ENCODE measurements at places on chromosomes 1 and 21.

- no peak for DNase-seq
Observed at GRCh38 chr1:76284842-76285241, 210.3 kb downstream of the ST6GALNAC3 start.

DNA sequence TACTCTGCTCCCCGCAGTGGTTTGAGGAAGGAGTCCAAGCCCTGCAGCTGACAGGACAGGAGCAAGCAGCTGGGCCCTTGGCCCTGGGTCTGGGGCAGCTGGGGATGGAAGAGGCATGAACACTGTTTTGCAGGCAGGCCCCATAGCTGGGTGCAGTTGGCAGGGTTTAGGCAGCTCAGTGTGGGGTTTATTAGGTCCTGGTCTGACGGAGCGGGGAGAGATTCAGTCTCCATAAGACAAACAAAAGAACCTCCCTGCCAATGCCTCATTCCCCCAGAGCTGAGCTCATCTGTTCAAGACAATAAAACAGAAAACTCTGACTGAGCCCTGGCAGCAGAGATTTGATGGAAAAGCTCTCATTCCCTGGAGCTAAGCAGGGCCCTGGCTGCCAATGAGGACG is 37.3 kb downstream of the OLFML2B start:
- no peak for DNase-seq

DNA sequence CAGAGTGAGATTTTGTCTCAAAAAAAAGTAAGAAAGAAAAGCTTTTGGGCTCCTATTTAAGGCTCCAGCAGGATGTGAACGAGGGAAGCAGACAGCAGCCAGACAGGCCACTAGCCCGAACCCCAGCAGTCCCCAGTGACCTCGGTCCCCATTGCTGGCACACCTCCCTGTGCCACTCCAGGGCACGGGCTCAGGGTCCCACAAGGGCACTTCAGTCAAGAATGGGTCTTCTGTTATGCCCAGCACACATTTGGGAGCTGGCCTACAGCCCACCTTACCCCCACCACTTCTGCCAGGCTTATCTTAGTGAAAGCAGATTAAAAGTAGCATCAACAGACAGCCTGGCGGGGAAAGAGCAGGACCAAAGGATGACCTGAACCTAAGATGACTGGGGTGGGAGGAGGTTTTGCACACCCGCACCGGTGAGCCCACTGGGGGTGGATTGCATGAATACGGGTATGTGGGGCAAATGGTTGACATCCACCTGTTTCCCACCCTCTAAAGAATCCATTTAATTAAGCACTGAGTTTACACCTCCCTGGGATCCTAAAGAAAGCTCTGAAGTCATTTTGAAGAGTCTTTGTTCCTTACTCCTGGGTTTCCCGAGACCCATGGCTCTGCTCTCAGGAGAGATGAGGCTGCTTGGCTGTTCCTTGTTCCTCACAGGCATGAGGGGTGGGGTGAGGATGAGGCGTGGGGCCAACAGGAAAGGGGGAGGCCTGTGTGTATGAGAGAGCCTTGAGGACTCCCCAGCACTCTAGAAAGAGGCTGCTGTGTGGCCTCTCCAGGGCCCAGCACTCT is 4.7 kb downstream of the CHI3L1 start:
- DNase-seq, result no peak

DNA sequence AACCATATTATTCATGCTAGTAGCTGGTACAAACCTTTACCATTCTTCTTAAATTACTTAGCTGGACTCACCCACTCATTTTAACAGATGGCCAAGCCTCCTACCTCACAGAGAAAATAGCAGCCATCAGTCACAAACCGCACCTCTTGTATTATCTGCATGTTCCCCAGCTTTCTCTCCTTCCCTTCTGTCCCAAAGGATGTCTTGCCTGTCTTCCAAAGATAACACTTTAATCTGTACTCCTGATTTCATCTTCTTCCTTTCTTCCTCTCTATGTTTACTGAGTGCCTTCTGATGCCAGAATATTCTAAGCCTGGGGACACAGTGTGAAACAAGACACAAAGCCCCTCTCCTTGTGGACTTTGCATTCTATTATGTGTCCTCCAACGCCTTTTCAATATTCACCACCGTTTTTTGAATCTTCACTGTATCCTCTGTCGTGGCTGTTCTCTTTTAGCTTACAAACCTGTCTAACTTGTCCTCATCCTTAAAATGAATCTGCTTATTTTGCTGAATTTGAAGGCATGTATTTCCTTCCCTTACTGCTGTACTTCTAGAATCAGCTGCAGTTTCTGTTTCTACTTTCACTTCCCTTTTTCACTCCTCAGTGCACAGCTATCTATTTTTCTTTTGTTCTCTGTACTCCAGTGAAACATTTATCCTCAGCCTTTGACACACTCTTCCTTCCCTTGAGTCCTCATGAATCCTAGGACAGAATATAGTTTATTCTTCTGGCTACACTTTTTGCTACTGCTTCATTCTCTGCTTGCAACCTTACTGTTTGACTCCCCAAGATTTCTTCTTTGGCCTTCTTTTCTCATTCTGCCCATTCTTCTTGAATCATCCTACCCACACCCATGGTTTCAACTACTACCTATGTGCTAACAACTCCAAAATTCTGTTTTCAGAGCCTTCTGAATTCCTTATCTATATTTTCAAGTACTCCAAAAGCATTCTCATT is 216.9 kb upstream of the SAMSN1 start:
- no peak for DNase-seq

DNA sequence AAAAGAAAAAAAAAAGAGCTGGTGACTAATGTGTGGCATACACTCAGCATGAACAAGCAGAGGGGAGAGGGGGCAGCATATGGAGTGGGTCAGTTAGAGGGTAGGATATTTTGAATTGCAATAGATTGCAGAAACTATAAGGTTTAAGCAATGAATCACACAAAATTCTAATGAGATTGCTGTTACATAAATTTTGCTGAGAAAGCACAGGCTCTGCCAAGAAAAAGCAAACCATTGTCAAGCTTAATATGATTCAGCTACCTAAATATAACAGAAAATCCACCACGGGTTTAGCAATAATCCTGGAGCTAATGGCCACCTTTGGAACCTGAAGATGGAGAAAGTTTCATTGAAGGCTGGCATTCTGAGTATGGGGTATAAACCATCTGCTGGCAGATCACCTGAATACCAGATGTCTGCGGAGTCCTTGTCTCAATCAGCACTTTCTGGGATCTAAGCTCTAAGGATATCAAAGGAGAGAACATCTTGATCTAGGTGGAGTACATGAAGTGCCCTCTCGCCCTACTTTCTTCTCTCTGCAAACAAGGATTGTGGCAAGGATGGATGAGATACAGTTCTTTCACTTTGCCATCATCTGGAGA is 30.3 kb upstream of the ANGPTL7 start:
- peak; percentile 91 for DNase-seq

DNA sequence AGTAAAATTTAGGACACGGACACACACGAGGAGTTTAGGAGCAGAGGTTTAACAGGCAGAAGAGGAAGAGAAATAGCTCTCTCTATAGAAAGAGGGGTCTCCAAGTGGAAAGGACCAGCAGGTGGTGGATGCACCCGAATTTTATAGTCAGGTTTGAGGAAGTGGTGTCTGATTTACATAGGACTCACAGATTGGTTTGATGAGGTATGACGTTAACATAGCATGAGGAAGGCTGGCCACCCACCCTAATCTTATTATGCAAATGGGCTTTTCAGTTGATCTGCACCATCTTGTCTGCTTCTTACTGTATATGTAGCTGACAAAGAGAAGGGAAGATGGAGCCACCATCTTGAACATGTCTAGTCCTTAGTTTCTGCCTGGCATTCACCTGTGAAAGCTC is 52.5 kb upstream of the RGS2 start:
- DNase-seq, result no peak

DNA sequence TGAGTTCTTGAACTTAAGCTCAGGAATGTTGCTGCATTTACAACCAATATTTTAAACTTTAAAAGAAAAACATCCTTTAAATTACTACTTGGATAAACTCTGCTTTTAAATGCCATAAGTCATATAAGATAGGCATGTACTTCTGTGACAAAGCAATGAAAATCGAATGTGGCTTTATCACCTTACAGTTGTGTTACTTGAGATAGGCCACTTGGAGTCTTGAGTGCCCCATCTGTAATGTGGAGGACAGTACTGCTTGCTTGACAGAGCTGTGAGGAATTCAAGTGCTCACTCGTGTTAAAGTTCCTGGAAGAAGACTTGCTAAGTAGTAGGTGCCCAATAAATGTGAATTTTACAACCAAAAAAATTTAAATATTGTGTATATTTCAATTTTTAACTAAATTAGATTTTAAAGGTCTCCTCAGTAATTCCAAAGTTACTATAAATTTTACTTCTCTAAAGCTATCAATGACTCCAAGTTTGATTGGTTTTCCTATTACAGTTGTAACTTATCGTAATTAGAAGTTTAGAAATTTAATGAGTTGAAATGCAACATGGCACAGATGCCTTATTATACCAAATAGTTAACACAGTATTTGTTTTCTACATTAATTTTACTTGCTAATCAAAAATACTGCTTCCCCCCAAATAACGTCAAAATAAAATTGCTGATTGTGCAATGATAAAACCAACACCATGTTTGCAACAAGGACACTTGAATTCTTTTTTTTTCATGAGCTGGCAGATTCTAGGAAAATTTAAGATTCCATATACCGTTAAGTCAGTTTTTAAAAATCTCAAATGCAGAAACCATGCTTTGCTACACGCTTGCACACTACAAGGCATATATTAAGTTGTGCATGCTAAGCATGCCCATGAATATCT is 21.8 kb downstream of the PSMB2 start:
- no peak for DNase-seq

DNA sequence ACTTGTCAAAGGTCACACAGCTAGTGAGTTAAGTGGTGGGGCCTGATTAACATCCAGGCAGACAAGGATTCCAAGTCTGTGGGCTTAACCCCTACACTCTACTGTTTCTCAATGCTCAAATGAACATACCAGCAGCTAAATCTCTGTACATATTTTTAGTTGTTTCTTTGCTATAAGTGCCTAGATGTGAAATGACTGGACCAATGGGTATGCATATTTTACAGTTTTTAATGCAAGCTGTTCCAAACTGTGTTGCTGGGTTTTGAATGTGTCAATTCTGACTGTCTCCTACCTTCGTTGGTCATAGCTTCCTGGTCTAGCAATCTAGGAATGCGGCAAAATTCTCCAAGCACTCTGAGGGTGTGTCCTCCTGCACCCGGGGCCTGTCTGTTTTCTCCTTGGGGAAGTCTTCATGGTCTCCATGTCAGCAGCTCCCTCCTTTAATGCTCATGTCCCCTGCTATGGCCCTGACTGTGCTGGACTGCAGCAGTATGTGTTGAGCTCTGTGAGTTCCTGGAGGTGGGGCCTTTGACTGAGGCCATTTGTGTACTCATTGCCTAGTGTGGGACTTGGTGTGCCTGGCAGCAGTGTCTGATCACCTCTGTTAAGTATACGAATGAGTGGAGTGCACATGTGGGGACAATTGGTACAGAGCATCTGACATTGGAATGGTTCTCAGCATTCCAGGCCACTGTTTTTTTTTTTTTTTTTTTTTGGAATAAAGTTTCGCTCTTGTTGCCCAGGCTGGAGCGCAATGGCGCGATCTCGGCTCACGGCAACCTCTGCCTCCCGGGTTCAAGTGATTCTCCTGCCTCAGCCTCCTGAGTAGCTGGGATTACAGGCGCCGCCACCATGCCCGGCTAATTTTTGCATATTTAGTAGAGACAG is 72.9 kb upstream of the SLC2A1 start:
- DNase-seq, result no peak

GRCh38 chr1:151175863-151176262 is at the start of gene TMOD4:
Gene TMOD4, minus strand, starts transcription at chr1:151175981. Its CDS starts 1,106 bp downstream, at chr1:151174875.
- DNase-seq, result no peak

GRCh38 chr21:43797415-43797814 is 8.0 kb downstream of the RRP1 start:
- DNase-seq, result no peak

- DNase-seq, result no peak
Observed at GRCh38 chr1:30984165-30984889, 75.8 kb upstream of the SDC3 start.
